MG63 (cell line): ENCODE measurements at places on chromosomes 16 and 17. TPM values are rescaled to one million over a fixed set of nuclear protein-coding genes. Genes with fewer than 3 reads are reported as not detected.

- DNase-seq = no peak
Observed at GRCh38 chr17:72608436-72608835, 484.1 kb downstream of the SLC39A11 start.

GRCh38 chr16:57028086-57028485, 38.7 kb downstream of the NLRC5 start:
- no peak for DNase-seq

GRCh38 chr16:80602894-80603293, 62.1 kb downstream of the DYNLRB2 start:
- DNase-seq = no peak

GRCh38 chr17:45833920-45834319, 10.8 kb upstream of the SPPL2C start:
- DNase-seq = no peak

DNA sequence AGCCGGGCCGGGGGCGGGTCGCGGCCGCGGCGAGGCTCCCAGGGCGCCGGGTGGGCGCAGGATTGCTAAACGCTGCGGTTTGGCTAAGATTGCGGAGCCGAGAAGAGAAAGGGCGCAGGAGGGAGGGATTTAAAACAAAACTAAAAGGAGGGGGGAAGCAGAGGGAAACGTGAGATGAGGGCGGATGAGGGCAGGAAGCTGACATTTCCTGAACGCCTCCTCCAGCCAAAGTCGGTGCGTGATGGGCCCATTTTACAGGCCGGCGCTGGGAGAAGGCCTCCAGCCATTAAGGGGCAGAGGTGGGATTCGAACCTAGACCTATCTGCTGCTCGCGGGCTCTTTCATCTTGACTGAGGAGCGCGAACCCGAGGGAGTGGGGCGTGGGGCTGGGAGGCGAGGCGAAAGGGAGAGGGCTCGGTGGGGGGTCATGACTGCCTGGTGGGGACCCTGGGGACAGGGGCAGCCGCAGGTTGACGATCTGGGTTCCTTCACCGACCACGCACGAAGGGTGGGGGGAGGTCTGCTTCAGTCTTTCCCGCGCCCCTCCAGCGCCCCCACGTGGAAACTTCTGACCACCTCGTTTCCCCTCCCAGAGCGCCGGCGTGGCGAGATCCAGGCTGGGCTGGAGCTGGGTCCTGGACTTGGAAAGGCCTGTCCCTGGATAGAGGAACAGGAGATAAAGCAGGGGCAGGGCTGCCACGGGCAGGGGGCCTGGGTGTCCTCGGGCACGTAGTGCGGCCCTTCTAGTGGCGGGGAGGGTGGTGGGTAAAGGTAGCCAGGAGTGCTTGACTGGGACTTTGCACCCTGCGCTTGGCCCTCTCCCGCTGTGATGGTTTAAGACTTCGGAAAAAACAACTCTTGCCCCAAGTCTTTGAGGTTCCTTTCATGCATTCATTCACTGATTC, 3.8 kb upstream of the TAC4 start:
- peak; percentile 67 for DNase-seq

DNA sequence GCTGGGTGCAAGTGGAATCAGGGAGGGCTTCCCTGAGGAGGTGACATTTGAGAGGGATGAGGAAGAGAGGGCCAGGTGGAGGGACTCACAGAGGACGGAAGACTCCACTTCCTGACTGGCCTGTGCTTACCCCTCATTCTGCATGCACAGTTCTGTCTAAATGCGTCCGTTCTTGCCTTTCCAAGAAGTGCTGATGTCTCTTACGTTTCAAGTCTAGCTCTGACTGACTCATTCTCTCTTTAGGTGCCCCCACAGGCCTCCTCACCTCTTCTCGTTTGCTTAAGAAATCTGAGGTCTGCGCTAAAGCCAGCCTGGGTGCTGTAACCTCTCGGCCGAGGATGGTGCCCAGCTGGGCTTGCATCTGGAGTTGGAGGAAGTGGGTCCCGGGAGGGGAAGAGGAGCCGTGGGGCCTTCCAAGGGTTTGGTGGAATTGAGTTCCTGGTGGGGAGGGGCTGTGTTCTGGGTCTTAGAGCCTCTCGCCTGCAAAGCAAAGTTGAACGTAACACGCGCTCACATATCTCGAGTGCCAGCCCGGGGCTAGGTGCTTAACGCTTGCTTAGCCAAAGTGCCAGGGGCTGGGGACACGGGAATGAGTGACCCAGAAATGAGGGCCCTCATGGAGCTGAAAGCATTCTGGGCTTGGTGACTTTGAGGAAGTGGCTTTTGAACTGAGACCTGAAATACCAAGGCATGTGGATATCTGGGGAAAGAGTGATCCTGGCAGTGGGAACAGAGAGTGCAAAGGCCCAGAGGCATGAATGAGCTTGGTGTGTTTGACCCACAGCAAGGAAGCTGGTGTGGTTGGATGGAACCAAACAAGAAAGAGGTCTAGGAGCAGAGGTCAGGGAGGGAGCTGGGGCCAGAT, 4.8 kb downstream of the IL4R start:
- no peak for DNase-seq

- no peak for DNase-seq
Observed at GRCh38 chr17:44940317-44940716, 7.3 kb downstream of the KIF18B start.

DNA sequence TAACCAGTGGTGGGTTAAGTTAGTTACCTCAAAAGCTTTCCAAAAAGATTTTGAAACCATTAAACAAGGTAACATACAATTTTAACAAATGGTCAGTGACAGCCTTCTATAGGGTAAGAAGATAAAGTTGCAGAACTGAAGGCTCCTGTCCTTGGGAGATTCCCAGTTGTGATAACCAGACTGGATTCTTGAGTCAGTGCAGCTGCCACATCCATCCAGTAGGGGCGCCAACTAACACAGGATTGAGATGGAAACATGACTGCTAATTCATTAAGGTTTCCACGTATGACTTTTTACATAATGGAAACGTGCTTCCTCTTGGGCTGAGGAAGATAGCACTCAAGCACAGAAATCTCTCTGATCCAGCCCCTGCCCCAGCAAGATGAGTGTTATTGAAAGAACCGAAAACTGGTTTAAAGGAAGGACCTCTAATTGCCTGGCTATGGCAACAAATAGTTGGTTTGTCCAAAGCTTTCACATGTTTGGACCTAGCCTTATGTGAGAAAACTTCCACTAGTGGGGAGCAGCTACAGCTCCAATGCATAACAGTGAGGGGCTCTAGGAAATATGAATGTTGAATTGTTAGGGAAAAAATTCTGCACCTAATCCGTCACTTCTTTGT, 269.8 kb upstream of the MYOCD start:
- peak; percentile 3 for DNase-seq

DNA sequence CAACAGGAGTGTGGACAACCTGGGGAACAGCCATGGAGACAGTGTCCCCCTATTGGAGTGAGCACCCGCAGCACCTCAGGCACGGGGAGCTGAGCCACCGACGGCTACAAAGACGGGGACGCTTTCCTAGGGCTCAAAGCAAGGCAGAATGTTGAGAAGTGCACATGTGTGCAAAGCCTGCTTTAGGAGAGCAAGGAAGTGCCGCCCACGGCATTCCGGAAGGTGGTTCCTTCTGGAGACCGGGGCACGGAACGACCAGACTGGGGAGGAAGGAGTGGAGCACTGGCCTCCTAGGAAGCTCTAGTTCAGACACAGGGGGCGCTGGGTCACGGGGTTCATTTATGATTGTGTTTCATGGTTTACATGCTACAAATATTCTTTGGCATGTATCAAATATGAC, 52.2 kb downstream of the TBC1D16 start:
- no peak for DNase-seq

- no peak for DNase-seq
Observed at GRCh38 chr17:59763861-59764260, 56.4 kb downstream of the VMP1 start.

Gene CCL15
- not detected in 2 replicates for total RNA-seq

Gene C16orf54
- not detected in 2 replicates for total RNA-seq

Gene RAB26
- not detected in 2 replicates for total RNA-seq
